A549 (cell line): ENCODE measurements at places on chromosomes 16 and 17. TPM values are rescaled to one million over a fixed set of nuclear protein-coding genes. Genes with fewer than 3 reads are reported as not detected.
A peak's percentile ranks its signal among the peaks of the same experiment; 100 is the strongest.

Gene C16orf86
- 0.05 to 0.21 TPM (median 0.06 TPM) in 3 replicates for polyA plus RNA-seq

Gene IFT20
- polyA plus RNA-seq: 53.8 to 57.4 TPM (median 56.8 TPM) in 3 replicates

Gene EFCAB5
- 1.6 to 2.6 TPM (median 1.8 TPM) in 3 replicates for polyA plus RNA-seq

Gene KRT31
- not detected in 3 replicates for polyA plus RNA-seq

Gene KIF2B
- polyA plus RNA-seq: not detected in 3 replicates

Gene CX3CL1
- polyA plus RNA-seq: 0.08 to 0.17 TPM (median 0.08 TPM) in 3 replicates

Gene CTRB1
- polyA plus RNA-seq: not detected in 3 replicates

Gene KRTAP2-3
- polyA plus RNA-seq: 0.10 TPM in 1 of 3 replicates, not detected in the others

Gene TPSAB1
- polyA plus RNA-seq: not detected in 3 replicates

Gene BEAN1
- 1.2 to 2.4 TPM (median 1.7 TPM) in 3 replicates for polyA plus RNA-seq

Gene TNP2
- not detected in 3 replicates for polyA plus RNA-seq

Gene ANKRD11
- 50.4 to 56.7 TPM (median 53.6 TPM) in 3 replicates for polyA plus RNA-seq

Gene TMEM114
- not detected in 3 replicates for polyA plus RNA-seq

Gene PRSS33
- polyA plus RNA-seq: 0.04 to 0.05 TPM in 2 of 3 replicates, not detected in the other

Gene SPOP
- polyA plus RNA-seq: 42.4 to 49.5 TPM (median 48.8 TPM) in 3 replicates

Gene CHD9NB
- polyA plus RNA-seq: 2.8 to 3.4 TPM (median 3.0 TPM) in 3 replicates

Gene TPSG1
- 0.08 TPM in 1 of 3 replicates, not detected in the others for polyA plus RNA-seq

Gene MT1X
- polyA plus RNA-seq: 73.4 to 131 TPM (median 121 TPM) in 3 replicates

Gene PDE6G
- 0.90 to 2.0 TPM (median 1.2 TPM) in 3 replicates for polyA plus RNA-seq

Gene MYADML2
- polyA plus RNA-seq: not detected in 3 replicates

Gene ODAD4
- polyA plus RNA-seq: 2.2 to 2.5 TPM (median 2.3 TPM) in 3 replicates

Gene TRIM16
- 293 to 322 TPM (median 297 TPM) in 3 replicates for polyA plus RNA-seq

Gene NUDT21
- polyA plus RNA-seq: 58.7 to 68.4 TPM (median 62.8 TPM) in 3 replicates

Gene CTF1
- polyA plus RNA-seq: 0.16 to 0.30 TPM (median 0.23 TPM) in 3 replicates

Gene ADAP2
- 3.3 to 3.9 TPM (median 3.7 TPM) in 3 replicates for polyA plus RNA-seq

Gene DNAJA2
- 81.4 to 82.3 TPM (median 81.6 TPM) in 3 replicates for polyA plus RNA-seq

Gene NOD2
- polyA plus RNA-seq: not detected in 3 replicates

Gene ABCA6
- 0.05 TPM in 1 of 3 replicates, not detected in the others for polyA plus RNA-seq

GRCh38 chr17:77163511-77164280, 22.9 kb downstream of the SEC14L1 start:
- DNase-seq: no peak

- DNase-seq: no peak
Observed at GRCh38 chr17:27808628-27809027, 8.3 kb upstream of the NOS2 start.

DNA sequence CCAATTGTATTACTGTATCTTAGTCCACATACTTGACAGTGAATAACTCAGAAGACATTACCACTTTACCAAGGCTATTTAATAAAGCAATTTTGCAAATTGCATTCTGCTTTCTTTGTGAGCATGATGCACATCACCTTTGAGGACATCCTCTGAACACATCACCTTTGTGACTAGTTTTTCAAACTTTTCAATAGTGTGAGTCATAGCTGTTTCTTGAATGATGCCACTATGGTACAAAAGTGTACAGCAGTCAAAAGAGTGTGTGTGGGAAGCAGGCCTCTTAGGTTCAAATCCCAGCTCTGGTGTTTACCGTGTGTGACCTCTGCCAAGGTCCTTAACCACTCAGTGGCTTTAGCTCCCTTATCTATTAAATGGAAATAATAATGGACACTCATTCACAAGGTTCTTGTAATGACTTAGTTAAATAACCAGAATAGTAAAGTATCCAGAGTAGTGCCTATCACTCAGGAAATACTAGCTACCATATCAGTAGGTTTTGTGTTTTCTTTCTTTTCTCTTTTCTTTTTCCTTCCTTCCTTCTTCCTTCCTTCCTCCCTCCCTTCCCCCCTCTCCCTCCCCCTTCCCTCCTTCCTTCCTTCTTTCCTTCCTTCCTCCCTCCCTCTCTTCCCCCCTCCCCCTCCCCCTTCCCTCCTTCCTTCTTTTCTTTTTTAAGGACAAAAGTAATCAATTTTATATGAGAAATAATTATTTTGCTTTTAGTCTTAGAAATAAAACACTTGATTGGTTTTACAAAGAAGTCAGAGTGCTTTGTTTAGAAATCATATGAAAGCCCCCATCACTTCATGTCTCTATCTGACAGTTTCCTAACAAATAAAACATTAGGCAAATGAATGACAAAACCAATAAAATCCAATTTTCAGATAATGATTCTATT, 178.9 kb downstream of the MYO1D start:
- no peak for DNase-seq

DNA sequence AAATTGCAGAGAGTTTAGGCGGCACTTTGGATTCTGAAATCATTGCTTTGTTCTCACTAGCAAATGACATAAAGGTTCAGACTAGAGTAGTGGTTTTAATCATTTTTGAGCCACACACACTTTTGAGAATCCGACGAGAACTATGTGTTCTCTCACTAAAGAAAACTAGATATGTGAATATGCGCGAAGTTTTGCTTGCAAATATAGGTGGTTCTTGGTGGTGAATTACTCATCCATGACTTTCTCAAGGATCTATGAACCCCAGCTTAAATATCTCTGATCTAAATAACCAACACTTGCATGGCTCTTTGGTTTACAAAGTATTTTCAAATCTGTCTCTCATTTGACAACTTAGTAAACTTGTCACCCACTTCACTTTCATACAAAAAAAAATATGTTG, 54.8 kb downstream of the NOG start:
- DNase-seq: no peak

DNA sequence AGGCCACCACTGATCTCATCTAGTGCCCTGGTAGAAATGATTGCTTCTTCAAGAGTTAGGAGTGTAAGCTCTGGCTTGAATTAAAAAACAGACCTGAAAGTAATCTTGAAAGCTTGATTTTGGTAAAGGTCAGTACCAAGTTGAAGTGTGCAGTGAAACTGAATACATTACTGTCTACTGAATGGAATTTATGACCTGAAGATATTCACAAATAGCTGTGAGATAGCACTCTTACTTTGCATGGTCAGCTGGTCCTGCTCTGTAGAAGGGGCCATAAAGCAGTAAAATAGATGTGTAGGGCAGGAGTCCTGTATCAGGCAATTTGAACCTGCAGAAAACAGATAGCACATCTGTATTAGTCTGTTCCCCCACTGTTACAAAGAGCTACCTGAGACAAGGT, 78.6 kb downstream of the MYH13 start:
- no peak for DNase-seq

- DNase-seq: no peak
Observed at GRCh38 chr17:71184716-71185115, 936.1 kb upstream of the SOX9 start.

- DNase-seq: no peak
Observed at GRCh38 chr16:79996321-79996720, 395.8 kb upstream of the MAF start.

DNA sequence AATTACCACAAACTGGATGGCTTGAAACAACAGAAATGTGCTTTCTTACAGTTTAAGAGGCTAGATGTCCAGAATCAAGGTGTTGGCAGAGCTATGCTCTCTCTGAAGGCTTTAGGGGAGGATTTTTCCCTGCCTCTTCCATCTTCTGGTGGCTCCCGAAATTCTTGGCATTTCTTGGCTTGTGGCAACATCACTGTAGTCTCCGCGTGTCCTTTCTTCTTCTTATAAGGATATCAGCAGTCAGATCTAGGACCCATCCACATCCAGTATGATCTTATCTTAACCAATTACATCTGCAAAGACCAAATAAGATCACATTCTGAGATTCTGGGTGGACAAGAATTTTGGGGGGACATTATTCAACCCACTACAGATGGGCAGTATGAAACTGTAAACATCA, 119.2 kb upstream of the PMFBP1 start:
- peak; percentile 6 for DNase-seq

DNA sequence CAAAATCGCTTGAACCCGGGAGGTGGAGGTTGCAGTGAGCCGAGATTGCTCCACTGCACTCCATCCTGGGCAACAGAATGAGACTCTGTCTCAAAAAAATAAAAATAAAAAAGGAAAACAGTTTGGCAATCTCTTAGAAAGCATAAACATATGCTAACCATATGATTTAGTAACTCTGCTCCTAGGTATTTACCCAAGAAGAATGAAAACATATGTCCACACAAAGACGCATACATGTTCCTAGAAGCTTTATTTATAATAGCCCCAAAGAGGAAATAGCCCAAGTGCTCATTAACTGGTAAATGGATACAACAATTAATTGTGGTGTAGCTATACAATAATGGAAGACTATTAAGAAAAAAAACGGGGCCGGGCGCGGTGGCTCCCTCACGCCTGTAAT, 18.5 kb upstream of the CDH1 start:
- no peak for DNase-seq

- DNase-seq: no peak
Observed at GRCh38 chr16:1493746-1494094, 560 bp downstream of the TELO2 start.

GRCh38 chr17:4559966-4560365, 411 bp downstream of the GGT6 start:
- DNase-seq: no peak

DNA sequence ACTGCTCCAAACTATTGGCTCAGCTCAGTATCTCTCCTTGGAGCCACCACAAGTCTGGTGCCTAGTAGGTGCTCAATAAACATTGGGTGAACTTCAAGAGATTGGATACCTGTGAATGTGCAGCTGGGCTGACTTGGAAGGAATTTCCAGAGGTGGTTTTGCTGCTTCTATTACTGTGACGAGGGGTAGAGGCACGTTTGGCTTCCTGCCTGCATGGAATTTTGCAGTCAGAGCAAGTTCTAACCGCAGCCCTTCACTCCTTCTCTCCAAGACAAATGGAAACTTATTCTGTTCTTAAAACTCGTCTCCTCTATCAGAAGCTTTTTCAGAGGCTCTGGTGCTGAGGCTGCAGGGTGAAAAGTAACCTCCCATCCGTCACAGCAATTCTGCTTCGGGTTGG, 342.5 kb downstream of the CPPED1 start:
- no peak for DNase-seq

DNA sequence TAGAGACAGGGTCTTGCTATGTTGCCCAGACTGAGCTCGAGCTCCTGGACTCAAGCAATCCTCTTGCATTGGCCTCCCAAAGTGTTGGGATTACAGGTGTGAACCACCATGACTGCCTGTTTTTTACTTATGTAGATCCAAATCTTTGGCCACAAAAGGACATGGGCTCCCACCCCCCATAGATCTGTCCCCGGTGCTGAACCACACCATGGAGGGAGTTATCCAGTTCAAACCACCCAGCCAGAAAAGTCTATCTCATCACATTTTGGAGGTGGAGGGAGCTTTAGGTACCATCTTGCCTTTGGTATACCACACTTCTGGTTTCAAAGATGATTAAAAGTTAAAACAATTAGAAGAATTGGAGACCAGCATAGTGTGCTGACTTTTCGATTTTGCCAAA, 26.2 kb downstream of the SHISA9 start:
- DNase-seq: no peak

GRCh38 chr16:23868136-23868535, 32.4 kb downstream of the PRKCB start:
- DNase-seq: no peak

- DNase-seq: no peak
Observed at GRCh38 chr17:3049705-3050295, 13.6 kb downstream of the OR1D5 start.

DNA sequence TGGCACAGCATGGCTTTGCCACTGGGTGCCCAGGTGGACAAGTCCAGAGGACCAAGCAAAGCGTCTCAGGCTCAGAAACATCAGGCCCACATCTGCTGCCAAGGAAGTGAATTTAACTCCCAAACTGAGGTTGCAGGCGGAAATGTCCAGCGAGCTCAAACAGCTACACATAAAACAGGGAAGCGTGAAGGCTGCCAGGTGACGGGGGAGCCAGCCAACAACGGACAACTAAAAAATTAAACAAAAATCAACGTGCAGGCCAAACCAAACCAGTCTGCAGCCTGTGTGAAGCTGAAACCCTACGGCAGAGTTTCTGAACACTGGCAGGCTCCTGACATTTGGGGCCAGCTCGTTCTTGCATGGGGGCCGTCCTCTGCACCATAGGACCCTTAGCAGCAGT, 2.5 kb downstream of the TK1 start:
- no peak for DNase-seq

DNA sequence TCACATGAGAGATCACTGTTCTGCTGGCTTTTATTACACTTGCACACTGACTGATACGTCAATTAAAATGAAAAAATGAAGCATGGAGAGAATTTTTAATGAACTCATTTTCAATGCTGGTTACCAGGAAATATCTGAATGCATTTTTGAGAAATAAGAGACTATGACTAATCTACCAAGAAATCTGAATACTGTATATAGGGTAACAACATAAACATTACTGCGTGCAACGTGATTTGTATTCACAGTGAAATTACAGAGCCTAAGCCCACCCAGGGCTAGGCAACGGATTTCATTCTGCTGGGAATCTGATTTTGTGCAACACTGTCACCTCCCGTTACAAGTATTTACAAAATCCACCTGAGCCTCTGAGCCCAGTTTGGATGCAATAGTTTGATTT, 23.8 kb upstream of the LCMT1 start:
- DNase-seq: no peak

GRCh38 chr16:56763291-56763916, 33.5 kb downstream of the NUP93 start:
- no peak for DNase-seq

DNA sequence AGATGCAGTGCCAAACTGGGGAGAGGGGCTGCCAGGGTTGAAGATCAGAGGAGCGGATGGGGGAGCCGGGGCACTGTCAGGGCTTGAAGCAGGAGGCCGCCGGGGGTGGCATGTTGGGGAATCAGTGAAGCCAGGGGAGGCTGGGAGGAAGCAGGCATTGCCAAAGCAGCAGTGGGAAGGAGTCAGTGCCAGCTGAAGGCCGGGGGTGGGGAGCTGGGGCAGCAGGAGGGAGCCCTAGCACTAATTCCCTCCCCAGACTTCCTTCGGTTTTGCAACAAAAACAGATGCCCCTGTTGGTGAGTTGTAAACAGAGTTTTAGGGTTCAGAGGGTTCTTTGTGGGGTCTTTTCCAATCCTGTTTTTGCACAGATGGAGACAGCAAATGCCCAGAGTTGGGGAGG, 10.9 kb upstream of the TAC4 start:
- DNase-seq: no peak

DNA sequence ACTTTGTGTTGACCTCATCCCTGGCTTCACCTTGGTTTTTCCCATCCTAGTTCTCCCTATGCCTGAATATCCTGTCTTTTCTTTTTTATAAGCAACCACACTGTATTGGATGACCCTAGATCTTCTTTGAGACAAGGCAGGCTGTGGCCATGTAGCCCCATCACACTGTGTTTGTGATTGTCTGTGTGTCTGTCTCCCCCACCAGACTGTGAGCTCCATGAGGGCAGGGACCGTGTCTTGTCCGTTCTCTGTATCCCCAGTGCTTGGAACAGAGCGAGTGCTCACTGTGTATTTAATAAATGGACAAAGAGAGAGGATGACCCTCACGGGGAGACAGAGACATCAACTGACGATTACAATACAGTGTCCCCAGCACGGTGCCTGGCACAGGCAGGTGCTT, 7.1 kb downstream of the SLC25A39 start:
- no peak for DNase-seq

- no peak for DNase-seq
Observed at GRCh38 chr16:62638964-62639870, 603.0 kb upstream of the CDH8 start.

DNA sequence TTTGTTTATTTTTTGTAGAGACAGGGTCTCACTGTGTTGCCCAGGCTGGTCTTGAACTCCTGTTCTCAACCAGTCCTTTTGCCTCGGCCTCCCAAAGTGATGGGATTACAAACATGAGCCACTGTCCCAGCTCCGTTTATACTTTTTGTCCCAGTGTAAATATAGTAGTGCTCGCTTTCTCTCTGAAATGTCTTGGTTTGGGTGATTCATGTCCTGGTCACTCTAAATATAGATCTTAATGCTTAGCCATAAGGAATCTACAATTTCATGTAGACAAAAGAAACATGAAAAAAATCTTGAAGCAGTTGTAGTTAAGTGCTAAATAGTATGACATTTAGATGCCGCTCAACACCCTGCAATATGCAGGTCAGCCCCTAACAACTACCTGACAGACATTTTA, 126.9 kb downstream of the KATNIP start:
- DNase-seq: no peak
